Caudate nucleus (tissue), 63 donors: ENCODE measurements at places on chromosomes 5 and 9.

- DNase-seq = no peak
Observed at GRCh38 chr5:56147106-56147505, 86.0 kb downstream of the ANKRD55 start.

DNA sequence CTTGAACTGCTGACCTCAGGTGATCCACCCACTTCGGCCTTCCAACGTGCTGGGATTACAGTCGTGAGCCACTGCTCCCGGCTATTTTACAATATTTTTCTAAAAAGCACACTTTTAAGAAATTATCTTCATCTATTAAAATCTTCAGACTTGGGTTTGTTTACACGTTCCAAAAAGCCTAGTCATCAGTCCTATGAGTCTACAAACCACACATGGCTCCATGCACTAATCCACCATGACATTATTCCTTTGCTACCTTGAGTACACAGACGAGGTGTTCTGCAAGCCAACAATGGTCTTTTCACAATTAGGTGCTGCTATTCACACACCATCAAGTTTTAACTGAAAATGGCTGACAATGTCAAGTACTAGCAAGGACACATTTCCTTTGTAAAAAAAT, 41.0 kb downstream of the TRPM6 start:
- no peak for DNase-seq

DNA sequence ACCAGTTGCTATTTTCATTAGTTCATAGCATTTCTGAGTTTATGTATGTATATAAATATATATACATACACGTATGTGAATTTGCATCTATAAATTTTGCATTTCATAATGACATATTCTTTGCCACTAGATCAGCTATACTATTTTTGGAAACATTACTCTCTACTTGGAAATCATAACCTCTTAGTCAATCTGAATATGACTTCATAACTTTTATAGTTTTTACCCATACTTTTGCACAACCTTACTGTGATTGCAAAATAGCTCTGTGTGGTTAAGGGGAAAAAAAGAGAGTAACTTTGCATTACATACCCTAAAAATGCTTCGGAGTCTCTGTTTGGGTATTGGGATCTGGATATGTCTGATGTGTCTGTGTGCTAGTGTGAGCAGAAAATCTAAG, 44.9 kb upstream of the ADAMTSL1 start:
- no peak for DNase-seq

- DNase-seq = no peak
Observed at GRCh38 chr5:119742311-119742710, 113.0 kb downstream of the FAM170A start.

- DNase-seq = no peak
Observed at GRCh38 chr5:168592014-168592368, 12.8 kb upstream of the PANK3 start.

DNA sequence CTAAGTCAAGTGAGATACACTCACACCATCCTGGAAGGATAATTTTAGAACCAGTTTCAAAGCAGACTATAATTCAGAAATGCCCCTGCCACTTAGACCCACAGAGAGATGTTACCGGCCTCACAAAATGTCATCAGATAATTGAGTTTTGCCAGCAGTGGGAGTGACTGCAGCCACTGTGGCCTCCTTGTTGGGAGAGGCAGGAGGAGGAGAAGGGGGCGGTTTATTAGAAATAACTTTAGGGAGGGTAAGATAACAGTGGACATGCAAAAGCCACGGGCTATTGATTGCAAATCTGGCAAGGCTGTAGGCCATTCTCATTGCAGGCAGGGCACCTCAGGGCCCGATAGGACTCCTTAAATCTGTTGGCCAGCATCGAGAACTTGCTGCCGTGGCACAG, 13.4 kb downstream of the GRXCR2 start:
- no peak for DNase-seq

- DNase-seq = no peak
Observed at GRCh38 chr9:87375397-87376073, 122.1 kb upstream of the DAPK1 start.

DNA sequence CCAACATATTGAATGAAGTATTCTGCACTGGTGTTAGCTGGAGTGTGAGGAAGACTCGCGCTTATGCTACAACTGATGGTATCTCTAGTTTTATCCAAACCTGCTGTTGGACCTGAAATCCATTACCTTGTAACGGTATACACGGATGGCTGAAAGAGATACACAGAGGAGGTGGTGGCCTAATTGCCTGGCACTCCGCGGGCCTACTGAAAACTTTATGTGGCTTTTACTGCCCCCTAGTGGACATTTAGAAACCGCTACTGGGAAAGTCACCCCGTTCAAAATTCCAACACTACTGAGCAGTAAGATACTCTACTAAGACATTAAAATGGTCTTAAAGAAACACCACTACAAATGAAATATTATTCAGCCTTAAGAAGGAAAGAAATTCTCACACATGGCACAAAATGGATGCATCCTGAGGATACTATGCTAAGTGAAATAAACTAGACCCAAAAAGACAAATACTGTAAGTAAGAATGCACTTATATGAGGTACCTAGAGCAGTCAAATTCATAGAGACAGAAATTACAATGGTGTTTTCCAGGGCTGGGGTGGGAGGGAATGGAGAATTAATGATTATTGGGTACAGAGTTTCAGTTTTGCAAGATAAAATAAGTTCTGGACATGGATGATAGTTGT, 100.4 kb downstream of the TTLL11 start:
- no peak for DNase-seq

DNA sequence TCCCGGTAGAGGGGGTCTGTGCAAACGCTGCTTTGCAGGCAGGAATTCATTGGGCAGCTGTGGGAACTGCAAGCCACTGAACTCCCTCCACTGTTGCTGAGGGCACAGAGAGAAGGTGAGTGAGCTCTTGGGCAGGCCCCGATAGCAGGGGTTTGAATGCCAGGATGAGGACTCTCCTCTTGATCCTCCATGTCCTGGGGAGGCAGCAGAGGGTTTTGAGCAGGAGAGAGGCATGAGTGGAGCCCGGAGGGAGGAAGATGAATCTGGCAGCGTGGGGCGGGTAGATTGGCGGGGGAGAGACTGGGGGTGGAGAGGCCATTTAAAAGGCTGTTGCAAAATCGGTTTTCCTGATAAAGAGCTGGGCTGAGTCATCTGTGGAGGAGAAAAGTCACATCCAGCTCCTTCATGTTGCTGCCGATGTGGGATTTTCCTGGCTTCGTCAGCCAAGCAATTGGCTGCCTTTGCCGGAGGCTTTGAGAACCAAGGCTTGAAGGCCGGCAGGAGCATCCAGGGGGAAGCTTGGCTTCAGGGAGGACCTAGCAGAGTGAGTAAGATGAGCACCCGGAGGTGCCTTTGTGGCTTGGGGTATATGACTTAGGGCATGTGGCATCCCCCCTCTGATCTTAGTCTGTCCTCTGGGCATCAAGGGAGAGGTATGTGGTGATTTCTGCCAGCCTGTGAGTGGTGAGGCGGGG, at the start of gene SYNPO:
TSS of gene SYNPO (plus strand) at position 350 of the 695 bp plus-strand sequence. CDS start 7,616 bp downstream, outside the sequence.
- DNase-seq = peak; percentile 36

DNA sequence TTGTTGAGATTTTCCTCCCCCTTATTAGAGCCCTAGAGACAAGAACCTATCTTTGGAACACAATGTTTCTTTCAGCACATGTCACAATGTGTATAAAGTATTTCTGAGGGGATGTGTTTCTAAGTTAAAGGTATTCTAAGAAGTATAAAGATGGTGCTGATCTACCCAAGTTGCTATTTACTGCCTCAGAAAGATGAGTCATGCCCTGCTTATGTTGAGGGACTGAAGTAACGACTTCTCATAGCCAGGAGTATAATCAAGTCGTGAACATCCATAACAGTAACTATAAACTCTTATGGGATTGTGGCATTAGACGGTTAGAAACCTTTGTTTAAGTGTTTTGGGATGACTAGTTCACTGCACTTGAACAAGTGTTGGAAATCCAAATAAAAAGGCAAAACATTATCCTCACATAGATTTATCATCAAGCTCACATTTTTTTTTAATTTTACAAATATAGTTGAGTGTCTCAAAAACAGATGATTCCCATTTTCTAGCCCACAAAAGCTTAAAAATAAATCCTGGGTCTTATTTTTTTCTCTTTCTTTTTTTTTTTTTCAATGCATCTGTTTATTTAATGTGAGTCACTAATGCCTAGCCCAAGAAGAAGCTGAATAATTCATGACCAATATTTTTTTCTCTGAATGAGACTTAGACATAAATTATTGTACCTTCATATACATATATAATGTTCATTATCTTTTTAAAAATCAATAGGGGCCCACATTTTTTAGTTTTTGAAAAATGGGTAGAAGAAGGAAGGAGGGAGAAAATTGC, 12.2 kb upstream of the TMEM252 start:
- no peak for DNase-seq

GRCh38 chr5:93593476-93594131, 10.6 kb downstream of the NR2F1 start:
- DNase-seq = no peak

DNA sequence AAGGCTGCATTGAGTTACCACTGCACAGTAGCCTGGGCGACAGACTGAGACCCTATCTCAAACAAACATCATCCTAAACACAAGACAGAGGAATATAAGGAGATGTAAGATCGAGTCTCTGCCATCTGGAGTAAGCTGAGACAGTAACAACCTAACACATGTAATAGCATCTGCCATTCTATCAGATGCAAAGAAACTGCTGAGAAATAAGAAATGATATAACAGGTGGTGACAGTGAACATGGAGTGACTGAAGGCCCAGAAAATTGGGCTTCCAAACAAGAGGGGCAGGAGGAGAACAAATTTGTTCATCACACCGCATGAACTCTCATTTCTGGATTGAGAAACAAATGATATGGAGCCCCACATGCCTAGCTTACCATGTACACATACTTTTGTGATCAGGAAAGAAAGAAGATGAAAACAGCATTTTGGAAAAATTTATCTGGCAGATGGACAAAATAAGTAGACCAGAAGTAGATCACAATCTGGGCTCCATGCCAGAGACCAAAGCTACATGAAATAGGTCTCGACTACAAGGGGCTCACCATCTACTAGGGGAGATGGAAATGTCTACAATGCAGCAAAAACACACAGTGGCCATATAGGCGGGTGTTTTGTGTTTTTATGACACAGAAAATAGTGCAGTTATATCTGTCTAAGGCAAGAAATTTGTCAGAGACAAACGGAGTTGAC, 45.5 kb downstream of the ECPAS start:
- DNase-seq = no peak

GRCh38 chr9:23643656-23644258, 182.3 kb downstream of the ELAVL2 start:
- DNase-seq = no peak

DNA sequence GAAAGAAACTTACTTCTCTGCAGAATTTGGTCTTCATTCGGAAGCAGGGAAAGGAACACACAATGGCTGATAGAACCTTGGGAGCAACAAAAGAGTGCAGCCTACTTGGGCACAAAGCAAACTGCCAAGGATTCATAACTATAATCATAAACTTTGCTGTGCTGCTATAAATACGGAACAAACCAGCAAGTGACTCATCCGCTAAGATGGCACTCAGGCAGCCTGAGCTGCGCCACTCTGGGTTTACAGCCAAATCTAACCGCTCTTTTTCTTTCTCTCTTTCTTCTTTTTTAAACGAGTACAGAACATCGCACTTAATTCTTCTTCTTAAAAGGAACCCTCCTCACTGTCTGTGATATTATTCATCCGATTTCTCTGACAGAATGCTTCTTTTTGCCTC, 81.1 kb downstream of the PTPN3 start:
- DNase-seq = no peak

DNA sequence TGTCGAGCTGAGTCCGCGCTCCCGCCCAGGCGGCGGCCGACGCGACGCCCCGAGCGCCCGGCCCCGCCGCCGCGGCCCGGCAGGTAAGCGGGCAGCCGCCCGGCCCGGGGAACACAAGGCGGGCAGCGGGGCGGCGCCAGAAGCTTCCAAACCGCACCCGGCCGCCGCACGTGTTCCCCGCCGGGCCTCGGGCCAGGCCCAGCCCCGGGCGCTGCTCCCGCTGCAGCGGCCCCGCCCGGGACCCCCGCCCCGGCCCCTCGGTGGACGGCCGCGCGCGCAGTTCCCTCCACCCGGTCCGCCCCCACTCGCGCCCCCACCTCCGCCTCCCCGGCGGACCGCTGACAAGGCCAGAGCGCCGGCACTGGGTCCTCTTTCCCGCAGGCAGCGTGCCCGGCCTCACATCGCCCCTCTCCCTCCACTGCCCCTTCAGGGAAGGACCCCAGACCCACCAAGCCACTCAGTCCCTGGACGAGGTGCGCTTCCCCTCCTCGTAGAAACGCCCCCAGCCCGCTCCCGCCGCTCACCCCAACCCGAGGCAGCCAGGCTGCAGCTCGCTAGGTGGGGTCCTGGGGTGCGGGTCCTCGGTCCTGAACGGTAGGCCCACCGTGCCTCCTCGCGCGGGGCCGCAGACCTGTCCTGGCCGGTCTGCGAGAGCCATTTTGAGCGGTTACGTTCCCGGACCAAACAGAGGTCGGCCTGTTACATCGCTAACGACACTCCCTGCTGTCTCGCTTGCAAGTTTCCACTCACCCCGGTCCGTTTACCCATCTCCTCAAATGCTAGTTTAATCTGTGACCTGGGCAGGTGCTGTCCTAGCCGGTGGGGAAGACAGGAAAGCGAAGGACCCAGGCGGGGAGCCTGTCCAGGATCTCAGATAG, 475 bp downstream of the WDR5 start:
- DNase-seq = no peak

- no peak for DNase-seq
Observed at GRCh38 chr5:87263498-87263897, 4.2 kb upstream of the RASA1 start.

GRCh38 chr9:91768507-91768906, 181.5 kb downstream of the ROR2 start:
- no peak for DNase-seq

DNA sequence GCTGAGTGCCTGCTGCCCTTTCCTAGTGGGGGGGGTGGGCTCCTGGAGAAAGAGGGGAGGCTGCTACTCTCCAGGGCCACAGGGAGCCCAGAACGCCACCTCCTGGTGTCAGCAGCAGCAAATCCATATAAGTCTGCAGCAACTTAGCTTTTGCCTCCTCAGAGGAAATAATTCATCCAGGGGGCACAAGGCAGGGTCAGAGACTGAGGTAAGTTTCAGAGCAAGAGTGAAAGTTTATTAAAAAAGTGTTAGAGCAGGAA, 4.0 kb upstream of the CLPTM1L start:
- DNase-seq = no peak

DNA sequence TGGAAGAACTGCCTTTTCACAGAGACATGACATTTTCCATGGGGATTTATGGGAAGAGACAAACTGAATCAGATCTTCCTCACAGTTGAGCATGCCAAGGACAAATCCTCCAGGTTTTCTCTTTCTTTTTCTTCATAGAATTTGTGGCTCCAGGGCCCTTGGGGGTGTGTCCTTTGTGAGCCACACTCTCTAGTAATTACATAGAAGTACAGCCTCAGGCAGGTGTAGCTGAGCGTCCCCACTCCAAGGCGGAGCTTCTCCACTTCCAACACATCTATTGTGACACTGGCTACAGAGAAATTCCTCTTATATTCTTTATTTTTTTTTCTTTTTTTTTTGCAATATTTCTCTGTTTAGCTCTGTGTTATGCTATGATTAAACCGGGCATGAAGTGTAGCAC, 420.5 kb upstream of the CD180 start:
- DNase-seq = no peak

DNA sequence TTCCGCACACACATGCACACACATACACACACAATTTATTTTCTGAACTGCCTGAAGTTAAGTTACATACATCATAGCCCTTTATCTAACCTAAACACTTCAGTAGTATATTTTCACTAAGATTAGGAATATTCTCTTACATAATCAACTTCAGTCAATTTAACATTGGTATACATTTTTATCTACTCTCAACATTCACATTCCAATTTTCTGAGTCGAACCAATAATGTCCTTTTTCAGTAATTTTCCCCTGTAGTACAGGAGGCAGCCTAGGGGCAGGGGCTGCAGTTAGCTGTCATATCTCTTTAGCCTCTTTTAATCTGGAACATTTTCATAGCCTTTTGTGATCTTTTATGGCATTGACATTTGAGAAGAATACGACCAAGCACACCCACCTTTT, 150.1 kb downstream of the DAB2IP start:
- no peak for DNase-seq
